ENCODE measurements at places on chromosomes 7 and 10. TPM values are rescaled to one million over a fixed set of nuclear protein-coding genes. Genes with fewer than 3 reads are reported as not detected.

DNA sequence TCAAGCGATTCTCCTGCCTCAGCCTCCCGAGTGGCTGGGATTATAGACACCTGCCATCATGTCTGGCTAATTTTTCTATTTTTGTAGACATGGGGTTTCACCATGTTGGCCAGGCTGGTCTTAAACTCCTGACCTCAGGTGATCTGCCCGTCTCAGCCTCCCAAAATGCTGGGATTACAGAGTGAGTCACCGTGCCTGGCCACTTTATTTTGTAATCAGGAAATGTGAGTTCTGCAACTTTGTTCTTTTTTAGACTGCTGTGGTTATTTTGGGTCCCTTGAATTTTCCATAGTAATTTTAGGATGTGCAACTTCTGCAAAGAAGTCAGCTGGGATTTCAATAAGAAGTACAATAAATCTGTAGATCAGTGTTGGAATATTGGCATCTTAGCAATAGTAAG is 96.8 kb downstream of the CYTH3 start:
- no peak for DNase-seq

- no peak for DNase-seq
Measured at GRCh38 chr10:3538656-3539531, 246.1 kb downstream of the KLF6 start.

GRCh38 chr7:38189231-38189938 is 11.3 kb downstream of the STARD3NL start:
- no peak for DNase-seq

- no peak for DNase-seq
Measured at GRCh38 chr10:33370434-33370930, 36.0 kb upstream of the NRP1 start.

DNA sequence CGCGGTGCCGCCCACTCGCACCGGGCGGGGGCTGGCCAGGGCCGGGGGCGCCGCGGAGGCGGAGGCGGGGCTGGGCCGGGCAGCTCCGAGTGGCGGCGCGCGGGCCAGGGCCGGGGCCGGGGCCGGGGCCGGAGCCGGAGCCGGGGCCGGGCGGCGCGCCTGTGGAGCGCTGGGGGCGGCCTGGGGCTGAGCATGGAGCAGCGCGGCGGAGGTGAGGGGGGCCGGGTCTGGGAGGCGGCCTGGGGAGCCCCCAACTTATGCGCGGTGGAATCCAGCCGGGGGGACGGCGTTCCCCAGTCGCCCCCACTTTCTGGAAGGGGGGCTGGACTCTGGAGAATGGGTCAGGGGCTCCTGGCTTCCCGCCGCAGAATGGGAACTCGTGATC is at the start of gene LZTS2:
Gene LZTS2, plus strand, starts transcription at position 67 of the 385 bp plus-strand sequence. CDS start 2,731 bp downstream, outside the sequence.
- DNase-seq: no peak

GRCh38 chr7:25430200-25430931 is 202.1 kb upstream of the NPVF start:
- DNase-seq: no peak

CALHM3 gene
- not detected for total RNA-seq

Measured in left lobe of liver (tissue), 2 donors.